Osteoblast (primary cell): ENCODE measurements at places on chromosomes 5 and 9. TPM values are rescaled to one million over a fixed set of nuclear protein-coding genes. Genes with fewer than 3 reads are reported as not detected.
A peak's percentile ranks its signal among the peaks of the same experiment; 100 is the strongest.

ARL14EPL gene
- total RNA-seq: not detected in 2 replicates

DNA sequence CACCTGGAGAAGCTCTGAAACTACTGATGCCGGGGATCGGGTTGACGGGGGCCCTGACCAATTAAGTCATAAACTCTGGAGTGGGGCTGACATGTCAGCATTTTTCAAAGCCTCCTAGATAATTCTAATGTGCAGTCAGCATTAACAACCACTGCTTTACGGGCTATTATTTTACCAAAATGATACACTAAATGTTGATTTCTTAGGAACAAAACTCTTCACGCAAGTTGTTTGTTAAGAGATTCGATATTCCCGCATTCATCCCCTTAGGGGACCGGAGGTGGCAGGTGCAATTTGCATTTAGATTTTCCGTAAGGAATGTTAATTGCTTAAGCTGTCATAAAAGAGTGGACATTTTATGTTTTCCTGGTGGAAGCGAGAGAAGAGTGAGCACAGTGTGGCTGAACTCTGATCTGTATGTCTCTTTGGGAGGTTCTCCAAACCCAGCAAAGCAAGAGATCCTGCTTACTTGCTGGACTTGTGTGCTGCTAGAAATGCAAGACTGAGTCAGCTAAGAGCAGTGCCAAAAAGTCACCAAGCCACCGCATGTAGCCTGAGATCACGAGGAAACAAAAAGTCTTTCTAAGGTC is 77.6 kb downstream of the UGCG start:
- H3K4me1 ChIP-seq: peaks cover 19% of the 10 kb centered on the region
- peak; percentile 89 for DNase-seq
- no peaks in the 10 kb centered on the region for H3K27me3 ChIP-seq
- no peak overlapping the region for H3K4me3 ChIP-seq
- H3K27ac ChIP-seq: peak overlapping the region; percentile 56

DNA sequence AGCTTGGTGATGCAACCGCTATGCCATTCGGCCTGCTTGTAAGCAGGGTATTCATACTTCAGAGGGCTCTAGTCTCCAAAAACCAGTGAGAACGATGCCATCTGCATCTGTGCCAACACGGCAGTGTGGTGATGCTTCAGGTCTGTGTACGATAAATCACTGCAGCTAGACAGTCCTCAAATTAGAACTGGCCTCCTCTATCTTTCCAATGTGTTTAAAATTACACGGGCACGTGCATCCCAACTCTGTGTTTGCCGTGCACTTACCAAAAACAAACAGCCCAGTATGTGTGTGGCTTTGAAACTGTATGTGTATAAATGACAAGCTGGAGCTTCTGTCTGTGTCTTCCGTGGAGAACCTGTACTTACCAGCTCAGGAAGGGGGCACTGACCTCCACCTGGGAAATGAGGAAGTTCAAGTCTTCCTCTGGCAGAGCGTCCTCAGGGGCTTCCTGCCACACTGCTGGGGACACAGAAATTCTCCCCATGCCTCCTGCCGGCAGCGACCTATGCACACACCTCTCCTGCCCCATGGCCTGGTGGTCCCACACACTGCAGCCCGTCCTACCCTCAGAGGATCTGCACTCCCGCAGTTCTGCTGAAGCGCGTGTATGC is 12.3 kb downstream of the MED10 start:
- H3K27me3 ChIP-seq: no peaks in the 10 kb centered on the region
- no peak overlapping the region for H3K4me3 ChIP-seq
- H3K36me3 ChIP-seq: peaks cover 18% of the 10 kb centered on the region
- H3K27ac ChIP-seq: no peak overlapping the region

- H3K4me3 ChIP-seq: no peak overlapping the region
- no peaks in the 10 kb centered on the region for H3K36me3 ChIP-seq
- H3K27me3 ChIP-seq: no peaks in the 10 kb centered on the region
- H3K4me1 ChIP-seq: no peaks in the 10 kb centered on the region
- H3K27ac ChIP-seq: no peak overlapping the region
Measured at GRCh38 chr9:137374131-137374845, 48.7 kb downstream of the EXD3 start.

- no peaks in the 10 kb centered on the region for H3K36me3 ChIP-seq
- no peak overlapping the region for H3K27ac ChIP-seq
- H3K4me3 ChIP-seq: no peak overlapping the region
- H3K27me3 ChIP-seq: no peaks in the 10 kb centered on the region
- DNase-seq: no peak
Measured at GRCh38 chr5:80697100-80697499, 42.3 kb upstream of the DHFR start.
